Camera-type eye (tissue), 1 donor: ENCODE measurements at places on chromosomes 2 and 18. TPM values are rescaled to one million over a fixed set of nuclear protein-coding genes. Genes with fewer than 3 reads are reported as not detected.

RGPD5 gene
- total RNA-seq, result 48.0 TPM

TWIST2 gene
- 12.3 TPM for total RNA-seq

GRB14 gene
- 7.8 TPM for total RNA-seq

AKAIN1 gene
- 1.3 TPM for total RNA-seq

DTNA gene
- total RNA-seq, result 46.2 TPM

GPR17 gene
- 0.49 TPM for total RNA-seq

PECR gene
- 19.3 TPM for total RNA-seq

LYG1 gene
- total RNA-seq, result 1.5 TPM

CAPN13 gene
- total RNA-seq, result 2.5 TPM

FER1L5 gene
- total RNA-seq, result 0.60 TPM
